ENCODE measurements at places on chromosomes 2 and 18.

- no peak for DNase-seq
These were observed 1096.6 kb downstream of the TSN start for GRCh38 chr2:122851972-122852531.

DNA sequence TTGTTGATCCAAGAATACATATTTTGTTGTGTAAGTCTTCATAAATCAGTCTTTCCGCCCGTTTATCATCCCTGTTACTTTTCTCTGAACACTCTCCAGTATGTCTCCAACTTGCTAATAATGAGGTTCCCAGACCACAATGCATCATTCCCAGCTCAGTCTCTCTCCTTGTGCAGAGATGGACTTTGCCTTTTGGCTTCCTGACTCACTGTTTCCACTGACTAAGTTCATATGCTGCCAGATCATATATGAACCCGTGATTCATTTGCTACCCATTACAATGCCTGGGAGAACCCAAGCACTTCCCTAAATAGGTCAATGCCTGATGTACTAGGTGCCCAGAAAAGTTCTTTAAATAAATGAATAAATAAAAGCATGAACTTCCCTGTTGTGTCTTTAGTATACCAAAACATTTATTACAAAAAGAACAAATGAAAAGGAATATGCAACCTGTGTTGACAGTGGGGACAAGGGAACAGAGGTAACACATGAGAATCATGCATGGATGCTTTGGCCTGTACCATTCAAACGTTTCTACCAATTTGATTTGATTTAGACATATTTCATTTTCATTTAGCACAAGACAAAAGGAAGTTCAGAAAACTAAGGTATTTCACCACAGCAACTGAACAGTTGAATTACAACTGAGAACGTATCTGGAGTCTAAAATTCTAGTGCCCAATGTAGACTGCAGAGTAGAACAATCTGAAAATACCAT is 215.4 kb upstream of the HNRNPA3 start:
- peak; percentile 61 for DNase-seq

DNA sequence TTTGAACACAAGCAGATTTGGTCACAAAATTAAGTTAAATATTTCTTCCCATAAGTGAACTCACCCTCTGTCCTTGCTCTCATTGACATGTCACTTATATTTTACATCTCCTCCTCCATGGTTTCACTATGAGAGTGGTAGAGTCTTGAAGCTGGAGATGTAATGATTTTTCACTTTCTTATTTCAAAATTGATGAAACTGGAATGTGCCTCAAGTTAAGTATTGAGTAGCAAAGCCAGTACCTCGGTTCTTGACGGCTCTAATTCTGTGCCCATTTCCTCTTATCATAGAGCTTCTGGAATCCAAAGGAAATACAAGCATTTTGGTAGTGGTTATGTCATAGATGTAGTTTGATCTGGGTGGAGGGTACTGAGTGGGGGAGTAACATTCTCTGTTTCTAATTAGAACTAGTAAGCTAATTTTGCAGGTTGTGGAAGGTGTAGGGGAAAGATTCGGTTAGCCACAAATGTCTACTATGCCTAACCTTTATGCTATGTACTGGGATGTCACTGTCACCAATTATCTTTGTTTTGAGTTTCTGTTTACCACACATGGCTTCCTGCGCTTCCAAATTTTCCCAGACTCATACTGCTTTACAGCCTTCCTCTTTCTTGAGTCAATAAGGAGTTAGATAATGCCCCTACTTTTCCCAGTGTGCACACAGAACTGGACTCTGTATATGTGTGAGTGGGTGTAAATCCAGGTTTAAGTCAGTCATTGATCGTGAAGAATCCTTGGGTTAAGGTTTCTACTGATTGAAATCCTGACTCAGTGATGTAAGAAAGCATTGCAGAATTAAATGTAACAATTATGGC is 96.8 kb downstream of the DIS3L2 start:
- DNase-seq: no peak

GRCh38 chr18:37565977-37566478 is 430 bp upstream of the CELF4 start:
- no peak for DNase-seq

DNA sequence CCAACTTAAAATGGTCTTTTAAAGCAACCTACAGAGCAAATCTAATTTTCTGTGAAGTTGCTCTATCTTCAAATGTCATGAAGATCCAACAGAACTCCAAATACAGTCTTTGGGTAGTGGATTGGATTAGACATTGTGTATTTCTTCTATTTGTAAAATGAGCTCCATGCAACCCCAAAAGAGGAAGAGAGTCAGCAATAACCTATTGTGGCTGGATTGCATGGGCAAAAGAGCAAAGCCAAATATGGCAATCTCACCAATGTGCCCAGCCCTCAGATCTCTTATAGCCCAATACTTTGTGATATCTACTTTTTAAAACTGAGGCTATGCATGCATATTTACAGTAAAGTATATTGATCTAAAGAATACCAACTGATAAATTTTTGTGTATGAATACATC is 146.3 kb downstream of the TXNL1 start:
- no peak for DNase-seq

GRCh38 chr2:237672731-237673129 is 45.3 kb downstream of the LRRFIP1 start:
- no peak for DNase-seq

GRCh38 chr2:216318521-216318874 is 53.8 kb downstream of the MARCHF4 start:
- no peak for DNase-seq

DNA sequence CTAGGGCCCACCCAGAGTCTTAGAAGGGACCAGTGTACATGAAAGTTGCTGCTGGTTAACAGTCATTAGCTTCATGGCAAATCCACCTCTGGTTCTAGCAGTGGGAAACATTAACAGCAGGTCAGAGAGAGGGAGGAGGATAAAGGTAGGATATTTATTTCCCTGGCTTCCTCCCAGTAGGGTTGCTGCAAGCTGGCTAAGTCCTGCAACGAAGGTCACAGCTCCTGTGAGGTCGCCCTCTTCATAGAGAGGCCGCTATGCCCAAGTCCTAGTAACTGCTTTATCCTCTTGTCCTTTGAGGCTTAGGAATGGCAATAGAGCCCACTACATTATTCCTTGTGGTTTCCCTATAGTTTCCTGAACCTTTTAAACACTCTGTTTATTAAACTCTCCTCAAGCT is 84.0 kb upstream of the ACSL3 start:
- no peak for DNase-seq

GRCh38 chr2:24163186-24163585 is 11.7 kb upstream of the FAM228A start:
- no peak for DNase-seq

- DNase-seq: no peak
These were observed 144.6 kb downstream of the QPCT start for GRCh38 chr2:37489041-37489456.

GRCh38 chr18:58649966-58650816 is 21.1 kb upstream of the MALT1 start:
- peak; percentile 92 for DNase-seq

DNA sequence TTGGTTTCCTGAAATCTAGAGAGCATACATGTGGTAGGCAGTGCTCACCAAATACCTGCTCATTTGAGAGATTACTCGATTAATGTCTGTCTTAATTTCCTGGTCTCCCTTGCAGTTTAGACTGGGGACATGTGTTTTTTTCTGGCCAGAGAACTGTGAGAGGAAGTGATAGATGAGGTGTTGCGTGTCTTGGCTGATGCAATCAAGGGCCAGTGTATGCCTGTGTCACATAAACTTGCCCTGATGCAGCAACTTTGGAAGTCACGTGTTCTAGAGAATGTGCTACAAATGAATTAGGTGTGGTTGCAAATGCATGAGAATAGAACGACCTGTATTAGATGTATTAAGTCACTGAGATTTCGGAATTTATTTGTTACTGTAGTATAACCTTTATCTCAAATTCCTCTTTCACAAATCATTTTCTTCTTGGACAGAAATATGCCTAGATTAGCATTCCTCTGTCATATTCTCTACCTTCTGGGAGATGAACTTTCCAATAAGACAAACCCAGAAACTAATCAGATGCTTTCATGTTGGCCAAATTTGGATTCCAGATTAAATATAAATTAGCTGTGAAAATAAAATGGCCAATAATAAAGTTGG is 9.9 kb upstream of the IL1A start:
- peak; percentile 72 for DNase-seq

- no peak for DNase-seq
These were observed 242.7 kb downstream of the TGIF1 start for GRCh38 chr18:3692691-3693090.

- no peak for DNase-seq
These were observed 354.9 kb downstream of the OSR1 start for GRCh38 chr2:19003554-19003953.

DNA sequence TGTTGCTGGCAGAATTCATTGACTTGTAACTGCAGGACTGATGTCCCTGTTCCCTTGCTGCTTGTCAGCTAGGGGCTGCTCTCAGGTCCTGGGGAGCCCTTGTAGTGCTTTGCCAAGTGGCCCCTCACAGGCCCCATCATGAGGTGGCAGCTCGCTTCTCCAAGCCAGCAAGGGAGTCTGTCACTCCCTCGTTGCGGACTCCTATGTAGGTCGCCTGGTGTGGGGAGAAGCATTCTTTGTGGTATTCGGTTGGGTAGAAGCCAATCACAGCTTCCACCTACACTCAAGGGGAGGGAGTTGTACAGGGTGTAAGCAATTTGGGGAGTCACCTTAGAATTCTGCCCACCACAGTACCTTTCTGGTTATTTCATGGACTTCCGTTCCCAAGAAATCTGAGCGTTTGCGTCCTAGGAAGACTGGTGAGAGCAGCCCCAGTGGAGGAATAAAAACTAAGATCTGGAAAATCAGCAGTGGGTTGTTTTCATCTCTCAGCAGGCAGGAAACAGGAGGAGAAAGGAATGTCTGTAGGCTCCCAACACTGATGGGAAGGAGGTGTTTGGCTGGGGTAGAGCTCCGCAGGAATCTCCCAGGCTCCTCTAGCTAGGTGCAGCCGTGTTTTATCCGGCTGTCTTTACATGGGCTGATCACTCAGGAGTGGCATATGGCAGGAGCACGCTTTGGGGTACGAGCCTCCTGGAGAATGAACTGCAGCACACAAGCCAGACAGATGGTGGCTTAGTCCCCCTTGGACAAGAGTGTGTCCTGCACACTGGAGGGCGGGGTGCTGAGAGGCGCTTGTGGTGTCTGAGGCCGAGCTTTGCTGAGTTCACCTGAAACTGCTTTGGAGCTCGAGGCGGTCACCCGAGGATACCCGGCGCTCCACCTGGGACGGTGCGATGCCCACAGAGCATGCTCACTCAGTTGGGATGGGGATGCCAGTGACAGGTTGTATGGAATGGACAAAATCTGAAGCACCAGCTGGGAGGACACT is 58.3 kb downstream of the LDLRAD4 start:
- DNase-seq: no peak

- no peak for DNase-seq
These were observed 30.3 kb downstream of the SP3 start for GRCh38 chr2:173934895-173935294.

DNA sequence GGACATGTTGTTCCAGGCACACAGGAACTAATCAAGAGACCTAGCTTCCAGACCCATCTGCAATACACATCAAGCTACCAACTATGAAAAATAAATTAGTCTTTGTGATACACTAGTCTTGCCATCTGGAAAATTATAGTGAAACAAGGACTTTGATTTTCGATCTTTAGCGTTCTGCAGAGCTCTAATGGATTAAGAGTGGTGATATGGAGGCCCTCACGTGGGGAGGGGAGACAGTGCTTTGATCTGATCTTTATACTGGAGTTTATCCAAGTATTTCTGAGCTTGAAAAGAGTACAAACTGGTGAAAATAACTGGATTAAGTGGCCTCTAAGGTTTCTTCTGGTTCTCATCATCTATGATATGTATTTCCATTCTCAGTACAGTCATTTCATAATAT is 273.4 kb upstream of the CDH7 start:
- no peak for DNase-seq

DNA sequence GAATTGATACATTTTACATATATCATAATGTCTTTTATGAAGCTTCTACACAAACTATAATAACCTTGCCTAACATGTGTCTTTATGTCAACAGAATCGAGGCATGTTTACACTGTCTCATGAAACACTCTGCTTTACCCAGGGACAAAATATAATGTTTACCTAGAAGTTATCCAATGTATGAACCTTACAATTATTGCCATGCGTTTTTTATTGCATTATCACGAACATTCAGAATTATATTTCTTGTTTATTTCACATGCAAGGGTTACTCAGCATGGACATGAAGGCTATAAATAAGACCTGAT is 19.8 kb downstream of the LONRF2 start:
- no peak for DNase-seq

- DNase-seq: no peak
These were observed 105.0 kb downstream of the NEDD4L start for GRCh38 chr18:58148954-58149471.

DNA sequence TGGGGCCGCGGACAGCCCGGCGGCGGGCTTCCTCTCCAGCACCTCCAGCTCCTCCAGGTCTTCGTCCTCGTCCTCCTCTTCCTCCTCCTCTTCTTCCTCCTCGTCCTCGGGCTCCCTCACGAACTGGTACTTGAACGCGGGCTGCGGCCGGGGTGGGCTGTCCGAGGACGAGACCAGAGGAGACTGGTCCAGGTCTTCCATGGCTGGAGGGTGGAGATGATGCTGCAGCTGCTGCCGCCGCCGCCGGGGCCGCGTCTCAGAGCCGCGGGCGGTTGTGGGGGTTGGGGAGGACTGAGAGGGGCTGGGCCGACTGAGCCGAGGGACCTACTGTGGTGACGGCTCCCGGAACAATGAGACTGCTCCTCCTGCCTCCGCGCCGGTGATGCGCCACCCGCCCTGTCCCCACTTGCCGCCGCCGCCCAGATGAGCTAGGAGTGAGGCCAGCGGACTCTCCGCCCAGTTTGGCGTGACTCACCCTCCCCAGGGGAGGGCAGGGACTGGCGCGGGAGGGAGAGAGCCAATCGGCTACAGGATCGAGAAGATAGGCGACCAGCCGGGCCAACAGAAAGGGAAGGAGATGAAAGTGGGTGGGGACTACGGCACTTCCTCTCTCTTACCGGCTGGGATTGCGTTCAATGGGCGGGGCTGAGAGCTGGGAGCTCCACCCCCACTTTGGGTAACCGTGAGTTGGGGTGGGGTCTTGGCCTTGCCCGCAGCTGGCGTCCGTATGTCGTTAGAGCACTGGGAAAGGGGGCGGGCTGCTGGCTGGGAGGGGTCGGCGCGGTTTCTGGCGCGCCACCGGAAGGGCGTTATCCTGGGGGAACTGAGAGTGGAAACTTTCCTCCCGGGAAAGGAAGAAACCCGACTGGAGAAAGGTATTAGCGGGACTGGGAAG is at the start of gene RTN4:
Gene RTN4 (minus strand): TSS at position 352 of the 895 bp plus-strand sequence. CDS start 151 bp downstream, at position 201.
- DNase-seq: peak; percentile 99

DNA sequence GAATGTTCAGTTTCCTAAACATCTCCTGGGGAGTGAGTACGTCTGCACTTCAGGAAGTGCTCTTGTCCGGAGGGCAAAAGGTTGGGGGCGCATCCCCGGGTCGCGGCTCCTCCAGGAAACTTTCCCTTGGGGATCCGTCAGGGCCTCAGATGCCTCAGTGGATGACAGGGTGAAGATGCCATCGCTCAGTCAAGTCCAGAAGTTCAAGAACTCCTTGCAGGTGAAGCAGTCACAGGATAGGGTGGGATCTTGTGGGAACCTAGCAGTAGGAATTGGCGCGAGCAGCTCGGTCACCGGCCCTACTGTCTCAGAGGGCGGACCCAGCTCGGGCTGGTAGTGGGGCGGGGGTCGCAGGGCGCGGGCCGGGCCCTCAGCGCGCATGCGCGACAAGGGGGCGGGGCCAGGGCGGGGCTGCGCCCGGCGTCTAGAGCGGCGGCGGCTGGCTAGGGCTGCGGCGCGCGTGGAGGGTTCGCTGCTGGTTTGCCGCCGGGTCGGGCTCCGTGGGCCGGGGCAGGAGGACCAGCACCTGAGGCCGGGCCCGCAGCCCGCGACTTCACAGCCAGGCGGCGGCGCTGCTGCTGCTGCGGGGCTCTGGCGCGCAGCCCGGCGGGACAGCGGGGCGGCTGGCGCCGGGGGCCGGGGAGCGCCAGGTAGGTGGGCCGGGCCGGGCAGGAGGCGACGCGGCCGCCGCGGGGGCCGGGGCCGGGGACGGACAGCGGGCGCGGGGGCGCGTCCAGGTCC is at the start of gene INPP4A:
Gene INPP4A (plus strand): TSS at position 423 of the 741 bp plus-strand sequence. CDS start 75,191 bp downstream, outside the sequence.
- peak; percentile 93 for DNase-seq
